Esophagus mucosa (tissue), 1 donor: ENCODE measurements at places on chromosomes 13 and 19. TPM values are rescaled to one million over a fixed set of nuclear protein-coding genes. Genes with fewer than 3 reads are reported as not detected.

The PALM3 gene
- 0.08 TPM for total RNA-seq

The RFPL4AL1 gene
- not detected for total RNA-seq

The KCNN4 gene
- 4.1 TPM for total RNA-seq

The BCAM gene
- 13.3 TPM for total RNA-seq

The GYS1 gene
- total RNA-seq, result 50.8 TPM

The FGF21 gene
- total RNA-seq, result not detected

The ATP8A2 gene
- total RNA-seq, result not detected

The WDR62 gene
- total RNA-seq, result 2.4 TPM

The EEF1AKMT1 gene
- total RNA-seq, result 4.5 TPM

The THSD1 gene
- total RNA-seq, result 3.7 TPM

The IL17D gene
- total RNA-seq, result 0.28 TPM

The PPP1R13L gene
- total RNA-seq, result 186 TPM

The ZNF135 gene
- 0.68 TPM for total RNA-seq

The ZNF93 gene
- 2.6 TPM for total RNA-seq

The PINLYP gene
- 9.1 TPM for total RNA-seq

The POU2F2 gene
- 1.00 TPM for total RNA-seq

The ADGRE3 gene
- 0.12 TPM for total RNA-seq

The FLT1 gene
- total RNA-seq, result 5.3 TPM

The RGL3 gene
- 0.64 TPM for total RNA-seq

The TYROBP gene
- 4.1 TPM for total RNA-seq
